ENCODE measurements at places on chromosomes 4 and X.

DNA sequence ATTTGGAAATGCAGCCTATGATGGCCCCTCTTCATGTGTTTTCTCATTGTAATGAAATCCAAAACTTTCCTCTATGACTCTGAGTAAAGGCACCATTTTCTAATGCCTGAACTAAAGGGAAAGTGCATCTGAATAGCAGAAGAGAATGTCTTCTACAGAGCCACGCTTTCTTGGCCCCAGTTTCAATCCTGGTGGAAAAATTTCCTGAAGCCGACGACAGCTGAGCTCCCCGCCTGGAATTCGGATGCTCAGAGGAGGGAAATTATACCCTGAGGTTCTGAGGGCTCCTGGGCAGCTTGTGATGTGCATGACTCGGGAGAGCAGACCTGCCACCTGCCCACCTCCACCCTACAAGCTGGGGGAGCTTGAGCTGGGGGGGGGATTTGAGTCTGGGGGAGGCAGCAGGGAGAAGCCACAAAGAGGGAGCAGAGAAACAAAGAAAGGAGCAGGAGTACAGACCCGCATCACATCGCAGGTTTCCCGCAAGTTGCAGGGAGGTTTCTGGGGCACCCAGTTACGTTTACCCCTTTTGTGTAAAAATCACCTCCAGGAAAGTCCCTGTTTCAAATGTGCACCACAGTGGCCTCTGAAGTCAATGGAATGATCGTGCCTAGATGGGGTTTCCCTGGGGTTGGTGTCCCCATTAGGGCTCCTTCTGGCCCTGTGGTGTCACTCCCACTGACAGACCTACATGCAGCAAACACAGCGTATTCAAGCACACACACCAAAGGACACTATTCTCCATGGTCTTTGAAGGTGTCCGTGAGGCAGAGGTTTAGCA, 145.6 kb upstream of the RBPJ start:
- peak; percentile 60 for DNase-seq

DNA sequence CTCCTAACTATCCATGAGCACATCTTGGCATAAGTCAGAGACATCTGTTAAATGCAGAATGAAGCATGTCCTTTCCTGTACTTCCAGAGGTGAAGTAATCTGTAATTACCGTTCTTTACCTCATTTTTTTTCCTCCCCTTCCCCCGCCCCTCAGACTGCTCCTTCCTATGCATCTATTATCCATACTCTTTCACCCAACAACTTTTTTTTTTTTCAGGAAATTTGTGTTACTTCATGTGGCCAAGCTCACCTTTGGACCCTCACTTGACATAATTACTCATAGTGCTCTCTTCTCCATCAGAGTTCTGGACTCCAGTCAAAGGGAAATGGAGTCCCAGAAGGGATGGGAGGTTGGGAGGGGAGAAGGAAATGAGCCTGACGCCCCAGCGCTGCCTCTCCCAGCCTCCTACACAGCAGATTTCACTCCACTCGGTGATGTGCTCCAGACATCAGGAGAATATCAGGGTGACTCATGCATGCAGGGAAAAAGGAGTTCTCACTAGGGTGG, 568.8 kb downstream of the STIM2 start:
- DNase-seq, result no peak

DNA sequence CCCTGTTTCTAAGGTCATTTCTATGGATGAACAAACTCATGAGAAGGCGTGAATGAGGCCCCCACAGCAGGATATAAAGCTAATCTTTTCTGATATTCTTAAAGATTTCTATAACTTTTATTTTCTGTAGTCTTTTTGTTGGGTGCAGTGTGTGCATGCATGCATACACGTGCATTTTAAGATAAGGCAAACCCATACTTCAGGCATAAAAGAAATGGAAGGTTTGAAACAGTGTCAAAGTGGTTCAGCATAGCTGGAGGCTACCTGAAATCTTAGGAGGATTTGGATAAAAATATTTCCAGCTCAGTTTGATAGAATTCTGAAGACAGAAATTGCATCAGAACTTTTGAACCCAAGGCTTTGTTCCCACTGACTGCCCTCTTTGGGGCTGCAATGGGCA, 119.7 kb downstream of the PDHA2 start:
- no peak for DNase-seq

GRCh38 chr4:176538217-176538925, 218.6 kb downstream of the SPCS3 start:
- DNase-seq, result no peak

GRCh38 chr4:41431276-41431675, 106.7 kb upstream of the LIMCH1 start:
- no peak for DNase-seq

- DNase-seq, result no peak
Measured at GRCh38 chr4:7815562-7815961, 124.1 kb downstream of the AFAP1 start.

DNA sequence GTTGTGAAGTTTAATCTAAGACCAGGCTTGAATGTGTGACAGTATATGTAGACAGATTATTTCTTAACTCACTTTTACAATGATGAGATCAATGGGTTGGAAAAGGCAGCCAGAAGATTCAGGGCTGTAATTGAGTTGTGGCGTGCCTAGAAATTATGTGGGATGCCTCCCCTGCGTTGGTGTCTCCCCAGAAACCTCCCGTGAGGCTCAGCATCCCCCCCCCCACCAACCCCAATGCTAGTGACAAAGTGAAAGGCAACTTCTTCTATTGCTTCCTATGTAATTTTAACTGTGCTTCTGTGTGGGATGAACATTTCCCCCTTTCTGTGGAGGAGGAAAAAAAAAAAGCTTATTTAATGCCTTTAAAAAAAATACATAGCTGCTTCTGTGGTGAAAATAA, 297.9 kb downstream of the ARHGAP10 start:
- DNase-seq, result no peak

- no peak for DNase-seq
Measured at GRCh38 chr4:153326513-153326912, 18.0 kb upstream of the MND1 start.

GRCh38 chr4:89303177-89303576, 4.4 kb downstream of the GPRIN3 start:
- DNase-seq, result peak; percentile 91

DNA sequence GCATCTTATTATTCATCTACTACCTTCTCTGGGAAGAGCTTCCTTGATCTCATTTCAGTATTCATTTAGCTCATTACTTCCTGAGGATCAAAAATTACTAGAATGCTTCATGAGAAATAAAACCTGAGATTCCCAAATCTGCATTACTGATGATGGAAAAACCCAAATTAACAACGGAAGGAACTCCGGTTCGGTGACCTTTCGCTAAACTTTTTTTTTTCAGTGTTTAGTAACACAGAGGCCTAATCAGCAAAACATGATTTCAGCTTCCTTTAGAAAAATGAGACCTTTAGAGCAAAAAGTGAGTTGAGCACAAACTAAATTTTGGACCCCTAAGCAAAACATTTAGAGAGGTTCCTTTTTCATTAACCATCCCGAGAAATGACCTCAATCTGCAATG, 229.2 kb downstream of the MAML3 start:
- DNase-seq, result no peak

DNA sequence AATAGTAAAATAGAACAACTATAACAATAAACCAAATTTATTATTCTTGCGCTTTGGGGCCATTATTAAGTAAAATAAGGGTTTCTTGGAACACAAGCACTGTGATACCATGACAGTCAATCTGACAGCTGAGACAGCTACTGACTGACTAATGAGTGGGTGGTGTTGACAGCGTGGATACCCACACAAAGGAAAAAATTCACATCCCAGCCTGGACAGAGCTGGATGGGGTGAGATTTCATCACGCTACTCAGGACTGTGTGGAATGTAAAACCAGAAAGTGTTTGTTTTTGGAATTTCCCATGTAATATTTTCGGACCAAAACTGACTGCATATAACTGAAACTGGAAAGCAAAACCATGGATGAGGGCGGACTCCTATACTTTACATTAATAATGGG, 48.8 kb downstream of the IGFBP7 start:
- no peak for DNase-seq

- no peak for DNase-seq
Measured at GRCh38 chr4:53734584-53735353, 143.5 kb upstream of the LNX1 start.

GRCh38 chrX:103453655-103454054, 65.6 kb downstream of the RAB40A start:
- no peak for DNase-seq

GRCh38 chr4:127810551-127810950, 28.4 kb downstream of the HSPA4L start:
- no peak for DNase-seq

- no peak for DNase-seq
Measured at GRCh38 chr4:19030048-19030447, 1008.5 kb upstream of the LCORL start.

- no peak for DNase-seq
Measured at GRCh38 chr4:47703956-47704355, 133.9 kb downstream of the CORIN start.

DNA sequence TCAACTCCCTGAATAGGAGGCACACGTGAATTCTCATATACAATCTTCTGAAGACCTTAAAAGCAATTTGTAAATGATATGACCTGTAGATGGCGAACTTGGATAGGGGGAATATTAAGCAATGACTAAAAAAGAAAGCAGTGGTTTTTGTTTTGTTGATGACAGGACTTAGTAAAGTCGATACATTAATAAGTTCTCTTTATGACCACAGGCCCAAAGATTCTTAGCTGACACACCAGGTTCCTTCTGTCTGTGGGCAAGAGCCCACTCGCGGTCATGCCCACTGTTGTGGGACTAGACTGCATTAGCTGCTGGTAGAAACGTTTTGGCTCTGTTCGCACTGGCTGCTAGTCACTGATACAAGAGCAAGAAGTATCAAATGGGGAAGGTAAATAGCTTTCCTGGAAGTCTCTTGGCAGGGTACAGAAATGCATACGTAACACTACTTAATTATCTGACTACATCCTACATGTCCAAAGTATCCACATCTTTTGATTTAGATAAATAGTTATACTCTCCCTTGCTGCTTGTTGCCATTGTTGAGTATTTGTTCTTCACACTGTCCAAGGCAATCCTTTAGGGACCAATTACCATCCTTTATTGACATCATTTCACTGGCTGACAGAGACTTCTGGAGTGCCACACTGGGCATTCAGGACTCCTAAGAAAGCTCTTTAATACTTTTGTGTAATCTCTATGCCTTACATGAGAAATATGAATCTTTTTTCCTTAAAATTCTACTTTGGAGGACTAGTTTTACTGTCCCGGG, 31.0 kb downstream of the ALPK1 start:
- peak; percentile 68 for DNase-seq

DNA sequence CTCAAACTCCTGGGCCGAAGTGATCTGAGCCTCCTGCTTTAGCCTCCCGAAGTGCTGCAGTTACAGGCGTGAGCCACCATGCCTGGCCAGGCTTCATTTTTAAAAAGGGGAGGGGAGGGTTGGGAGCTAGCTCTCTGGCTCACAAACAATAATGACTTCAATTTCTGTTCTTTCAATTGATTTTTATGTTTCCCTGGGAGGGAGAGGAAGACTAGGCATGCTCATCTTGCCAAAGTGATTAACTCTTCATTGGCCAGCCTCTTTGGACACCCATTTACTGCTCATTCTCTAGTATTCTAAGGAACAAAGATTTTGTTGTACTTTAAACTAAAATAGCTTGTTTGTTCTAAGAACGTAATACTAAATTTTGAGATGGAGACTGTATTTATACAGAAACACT, 43.4 kb upstream of the TRIM2 start:
- DNase-seq, result no peak

- no peak for DNase-seq
Measured at GRCh38 chrX:2689773-2690666, 1.1 kb upstream of the CD99 start.
